ENCODE measurements at places on chromosomes 12 and 14.

DNA sequence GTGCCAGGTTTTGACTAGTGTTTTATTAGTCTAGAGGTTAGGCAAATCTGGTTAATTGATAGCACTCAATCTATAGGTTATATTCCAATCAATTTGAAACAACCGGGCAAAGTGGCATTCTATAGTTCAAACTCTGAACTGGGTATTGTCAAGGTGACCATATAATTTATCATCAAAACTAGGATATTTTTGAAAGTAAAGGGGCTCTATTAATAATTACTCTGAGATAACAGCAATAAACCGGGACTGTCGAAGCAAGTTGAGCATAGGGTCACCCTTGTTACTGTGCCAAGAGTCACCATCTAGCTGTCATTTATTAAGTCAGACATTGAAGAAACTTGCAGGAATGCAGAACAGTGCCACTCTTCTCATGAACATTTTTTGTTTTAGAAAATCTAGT lies 321.2 kb downstream of the RAD51B start:
- DNase-seq: no peak

GRCh38 chr14:92670643-92671366 lies 77.6 kb downstream of the LGMN start:
- no peak for DNase-seq

DNA sequence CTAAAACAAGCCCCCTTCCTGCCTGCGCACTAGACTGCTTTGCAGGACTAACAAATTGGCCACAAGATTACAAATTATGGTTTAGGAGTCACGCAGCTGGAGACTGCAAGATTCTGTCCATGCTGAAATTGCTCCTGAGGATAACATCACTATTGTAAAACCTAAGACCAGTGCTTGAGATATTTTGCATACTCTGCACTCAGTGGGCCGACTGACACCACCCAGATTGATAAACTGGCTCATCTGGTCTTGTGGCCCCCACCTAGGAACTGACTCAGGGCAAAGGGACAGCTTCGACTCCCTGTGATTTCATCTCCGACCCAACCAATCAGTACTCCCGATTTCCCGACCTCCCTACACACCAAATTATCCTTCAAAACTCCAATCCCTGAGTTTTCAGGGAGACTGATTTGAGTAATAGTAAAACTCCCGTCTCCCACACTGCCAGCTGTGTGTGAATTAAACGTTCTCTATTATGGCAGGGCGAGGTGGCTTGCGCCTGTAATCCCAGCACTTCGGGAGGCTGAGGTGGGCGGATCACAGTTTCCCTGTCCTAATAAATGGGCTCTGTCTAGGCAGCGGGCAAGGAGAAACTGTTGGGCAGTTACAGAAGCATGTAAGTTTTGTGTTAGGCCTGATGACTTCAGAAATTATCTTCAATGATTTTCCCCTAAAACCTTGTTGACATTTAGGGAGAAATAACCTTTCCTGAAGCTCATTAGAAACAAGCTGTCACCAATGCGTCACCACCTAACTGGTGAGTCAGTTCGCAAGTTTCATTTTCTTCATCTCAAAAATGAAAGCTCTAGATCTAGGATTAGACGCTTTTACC lies 5.3 kb upstream of the UBC start:
- DNase-seq: no peak

- no peak for DNase-seq
These were observed 115.6 kb downstream of the LRIG3 start for GRCh38 chr12:58804749-58805148.

DNA sequence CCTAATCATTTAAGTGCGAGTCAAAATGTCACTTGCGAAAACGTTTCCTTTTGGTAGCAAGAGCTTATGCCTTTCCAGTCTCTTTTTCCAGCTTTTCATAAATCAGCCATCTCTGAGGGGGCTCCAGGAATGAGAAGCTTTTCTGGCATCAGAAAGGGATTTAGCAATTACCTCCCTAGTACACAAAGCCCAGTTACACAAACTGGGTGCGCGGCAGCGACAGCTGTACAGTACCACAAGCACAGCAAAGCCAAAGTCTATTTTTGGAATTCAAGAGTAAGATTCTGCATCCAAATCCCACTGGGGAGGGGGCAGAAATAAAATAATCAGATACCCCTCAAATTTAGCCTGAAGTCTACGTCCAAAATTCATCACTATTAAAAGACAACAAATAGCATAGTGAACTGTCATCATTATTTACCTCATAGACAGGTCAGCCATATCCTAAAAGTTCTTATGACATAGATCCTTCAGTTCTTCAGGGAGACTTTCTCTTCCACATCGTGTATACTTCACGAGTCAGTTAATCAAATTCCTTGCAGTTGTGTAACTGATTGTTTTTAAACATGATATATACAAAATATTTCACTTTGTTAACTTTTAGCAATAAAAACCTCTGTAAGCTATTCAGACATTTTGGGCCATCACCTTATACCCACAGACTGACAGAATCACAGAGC lies 150.8 kb downstream of the TTC7B start:
- DNase-seq: no peak
